Tibial nerve (tissue), 4 donors: ENCODE measurements at places on chromosomes 5 and 9.

- no peak for DNase-seq
- H3K27me3 ChIP-seq = no peaks in the 10 kb centered on the region
- H3K27ac ChIP-seq = no peak overlapping the region
- H3K36me3 ChIP-seq = no peaks in the 10 kb centered on the region
These were observed 47.1 kb downstream of the C9orf57 start for GRCh38 chr9:72013292-72013760.

GRCh38 chr9:134419000-134419683, 92.9 kb downstream of the RXRA start:
- no peak for DNase-seq
- peak overlapping the region; percentile 23 for H3K27ac ChIP-seq
- peaks cover 92% of the 10 kb centered on the region for H3K4me1 ChIP-seq
- H3K4me3 ChIP-seq = no peak overlapping the region

- no peaks in the 10 kb centered on the region for H3K4me1 ChIP-seq
- no peak overlapping the region for H3K4me3 ChIP-seq
- H3K27me3 ChIP-seq = no peaks in the 10 kb centered on the region
- no peak overlapping the region for H3K27ac ChIP-seq
These were observed 12.2 kb downstream of the EGFL7 start for GRCh38 chr9:136674786-136675349.

GRCh38 chr9:79812507-79813257, 240.9 kb downstream of the TLE4 start:
- DNase-seq = no peak
- H3K4me1 ChIP-seq = no peaks in the 10 kb centered on the region
- no peak overlapping the region for H3K27ac ChIP-seq
- H3K36me3 ChIP-seq = no peaks in the 10 kb centered on the region
- H3K4me3 ChIP-seq = peak overlapping the region; percentile 3
- H3K27me3 ChIP-seq = no peaks in the 10 kb centered on the region

GRCh38 chr5:41754857-41755256, 115.4 kb downstream of the OXCT1 start:
- no peaks in the 10 kb centered on the region for H3K36me3 ChIP-seq
- H3K27ac ChIP-seq = no peak overlapping the region
- H3K27me3 ChIP-seq = no peaks in the 10 kb centered on the region
- no peaks in the 10 kb centered on the region for H3K4me1 ChIP-seq
- DNase-seq = no peak
- no peak overlapping the region for H3K4me3 ChIP-seq

DNA sequence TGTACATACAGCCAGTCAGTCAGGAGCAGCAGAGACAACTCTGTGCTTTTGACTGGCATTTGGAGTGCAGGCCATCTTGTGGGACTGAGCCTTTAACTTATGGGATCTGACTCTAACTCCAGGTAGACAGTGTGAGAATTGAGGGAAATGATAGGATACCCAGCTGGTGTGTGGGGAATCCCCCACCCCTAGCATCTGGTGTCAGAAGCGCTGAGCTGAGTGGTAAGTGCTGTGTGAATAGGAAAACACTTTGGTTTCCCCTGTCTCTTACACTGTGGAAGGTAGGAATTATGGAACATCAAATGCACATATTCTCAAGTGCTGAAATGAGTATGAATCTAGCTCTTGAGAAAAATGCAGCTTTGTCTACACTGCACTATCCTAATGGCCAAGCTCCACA, 43.9 kb downstream of the CCDC125 start:
- no peak overlapping the region for H3K4me3 ChIP-seq
- H3K36me3 ChIP-seq = no peaks in the 10 kb centered on the region
- no peaks in the 10 kb centered on the region for H3K4me1 ChIP-seq
- H3K27ac ChIP-seq = no peak overlapping the region
- H3K27me3 ChIP-seq = no peaks in the 10 kb centered on the region
- DNase-seq = no peak

DNA sequence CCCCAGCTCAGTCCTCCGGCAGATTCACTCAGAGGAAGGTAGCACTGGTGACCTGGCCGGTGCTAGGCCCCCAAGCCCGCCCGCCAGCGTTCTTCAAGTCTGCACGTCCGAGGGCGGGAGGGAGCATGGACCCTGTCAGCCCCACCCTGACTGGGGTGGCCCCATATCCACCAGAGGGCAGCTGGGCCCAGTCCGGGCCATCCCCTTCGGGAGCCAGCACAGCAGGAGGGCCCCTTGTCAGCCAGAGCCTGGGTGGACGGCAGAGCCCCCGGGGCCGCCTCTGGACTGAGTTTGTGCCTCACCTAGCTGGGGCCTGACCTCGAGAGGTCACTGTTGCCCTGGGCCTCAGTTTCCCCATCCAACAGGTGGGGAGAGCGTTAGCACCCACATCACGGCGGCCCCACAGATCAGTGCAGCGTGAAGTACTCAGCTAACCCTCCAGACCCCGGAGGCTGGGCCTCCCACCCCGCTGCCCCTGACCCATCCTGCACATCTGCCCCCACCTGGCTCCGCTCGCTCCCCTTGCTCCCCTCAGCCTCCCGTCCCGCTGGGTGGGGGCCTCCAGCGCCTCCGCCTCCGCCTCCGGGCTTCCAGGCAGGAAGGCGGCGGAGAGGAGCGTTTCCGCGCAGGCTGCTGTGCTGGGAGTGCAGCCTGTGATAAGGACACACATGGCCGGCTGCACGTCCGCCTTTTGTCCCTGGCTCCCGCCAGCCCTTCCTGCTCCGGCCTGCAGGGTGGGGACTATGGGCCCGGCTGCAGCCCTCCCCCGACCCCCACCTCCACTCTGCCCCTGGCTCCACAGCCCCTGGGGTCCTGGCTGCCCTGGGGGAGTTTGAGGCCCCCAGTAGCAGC, 16.6 kb upstream of the EGFL7 start:
- no peaks in the 10 kb centered on the region for H3K36me3 ChIP-seq
- peak overlapping the region; percentile 39 for H3K4me3 ChIP-seq
- H3K27me3 ChIP-seq = peaks cover 25% of the 10 kb centered on the region
- peak overlapping the region; percentile 74 for H3K27ac ChIP-seq
- peaks cover 12% of the 10 kb centered on the region for H3K4me1 ChIP-seq

DNA sequence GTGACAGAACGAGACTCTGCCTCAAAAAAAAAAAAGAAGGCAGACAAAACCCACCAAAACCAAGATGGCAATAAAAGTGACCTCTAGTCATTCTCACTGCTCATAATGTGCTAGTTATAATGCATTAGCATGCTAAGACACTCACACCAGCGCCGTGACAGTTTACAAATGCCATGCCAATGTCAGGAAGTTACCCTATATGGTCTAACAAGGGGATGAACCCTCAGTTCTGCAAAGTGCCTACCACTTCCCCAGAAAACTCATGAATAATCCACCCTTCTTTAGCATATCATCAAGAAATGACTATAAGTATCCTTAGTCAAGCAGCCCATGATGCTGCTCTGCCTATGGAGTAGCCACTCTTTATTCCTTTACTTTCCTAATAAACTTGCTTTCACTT, 4.7 kb upstream of the BICD2 start:
- peaks cover 16% of the 10 kb centered on the region for H3K4me1 ChIP-seq
- no peak overlapping the region for H3K4me3 ChIP-seq
- H3K27me3 ChIP-seq = no peaks in the 10 kb centered on the region
- DNase-seq = no peak

GRCh38 chr9:74147906-74148305, 349.2 kb upstream of the RORB start:
- no peaks in the 10 kb centered on the region for H3K36me3 ChIP-seq
- no peak overlapping the region for H3K27ac ChIP-seq
- no peaks in the 10 kb centered on the region for H3K4me1 ChIP-seq
- H3K4me3 ChIP-seq = no peak overlapping the region

DNA sequence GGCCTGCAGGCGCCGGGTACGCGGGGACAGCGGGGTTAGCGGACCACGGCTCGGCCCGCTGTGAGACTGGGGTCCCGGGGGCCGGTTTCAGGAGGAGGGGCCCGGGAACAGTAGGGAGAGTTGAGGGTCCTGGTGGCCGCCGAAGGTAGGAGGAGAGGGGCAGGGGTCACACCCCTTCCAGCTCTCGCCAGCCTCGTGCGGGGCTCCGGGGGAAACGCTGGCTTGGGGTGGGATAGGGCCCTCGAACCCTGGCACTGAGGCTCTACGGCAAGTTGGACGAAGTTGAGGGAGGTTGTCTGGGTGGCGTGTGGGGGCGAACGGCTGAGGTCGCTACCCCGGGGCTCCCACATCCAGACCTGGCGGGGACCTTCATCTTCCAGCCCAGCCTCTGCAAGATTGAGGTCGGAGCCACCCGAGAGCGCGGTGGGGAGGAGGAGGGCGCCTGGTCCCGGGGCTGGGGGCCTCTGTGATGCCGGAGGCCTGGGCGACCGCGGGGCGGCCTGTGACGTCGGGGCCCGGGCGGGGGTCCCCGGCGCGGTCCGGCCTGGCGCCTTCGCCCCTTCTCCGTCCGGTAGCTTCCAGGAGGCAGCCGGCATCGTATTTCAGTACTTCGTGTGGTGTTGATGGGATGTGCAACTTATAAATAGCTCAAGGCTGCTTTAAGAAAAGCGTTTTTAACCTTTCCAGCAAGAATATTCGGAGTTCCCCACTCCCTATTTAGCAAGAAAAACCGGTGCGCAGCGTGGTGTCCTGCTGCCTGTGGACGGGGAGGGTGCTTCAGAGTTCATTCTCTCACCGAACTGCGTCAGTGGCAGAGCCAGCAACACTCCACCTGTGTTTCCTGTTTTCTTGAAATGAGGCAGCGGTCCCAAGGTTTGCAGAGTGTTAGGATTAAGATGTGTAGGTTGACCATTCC, 902 bp downstream of the HABP4 start:
- DNase-seq = no peak
- no peaks in the 10 kb centered on the region for H3K27me3 ChIP-seq
- no peaks in the 10 kb centered on the region for H3K4me1 ChIP-seq
- H3K27ac ChIP-seq = peak overlapping the region; percentile 84
- no peaks in the 10 kb centered on the region for H3K36me3 ChIP-seq

DNA sequence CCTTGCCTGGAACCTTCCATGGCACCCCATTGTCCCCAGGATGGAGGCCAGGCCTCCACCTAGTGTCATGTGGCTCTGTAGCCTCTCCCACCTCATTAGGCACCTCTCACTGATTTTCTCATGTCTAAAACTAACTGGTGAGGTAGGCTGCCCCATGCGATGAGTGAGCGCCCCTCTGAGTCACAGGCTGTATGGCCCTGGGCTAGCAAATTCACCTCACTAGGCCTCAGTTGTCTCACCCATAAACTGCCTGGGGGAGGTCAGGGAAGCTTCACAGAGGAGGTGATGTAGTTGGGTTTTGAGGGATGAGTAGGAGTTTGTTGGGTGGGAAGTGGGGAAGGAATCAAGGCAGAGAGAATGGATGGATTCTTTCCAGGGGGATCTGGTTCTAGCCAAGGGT, 8.8 kb downstream of the RXRA start:
- no peak for DNase-seq
- H3K4me1 ChIP-seq = peaks cover 100% of the 10 kb centered on the region
- H3K27ac ChIP-seq = no peak overlapping the region
- no peaks in the 10 kb centered on the region for H3K36me3 ChIP-seq
- H3K27me3 ChIP-seq = no peaks in the 10 kb centered on the region

GRCh38 chr5:40683305-40683704, 3.6 kb downstream of the PTGER4 start:
- peaks cover 6% of the 10 kb centered on the region for H3K4me1 ChIP-seq
- no peaks in the 10 kb centered on the region for H3K36me3 ChIP-seq
- H3K27ac ChIP-seq = no peak overlapping the region
- no peaks in the 10 kb centered on the region for H3K27me3 ChIP-seq

DNA sequence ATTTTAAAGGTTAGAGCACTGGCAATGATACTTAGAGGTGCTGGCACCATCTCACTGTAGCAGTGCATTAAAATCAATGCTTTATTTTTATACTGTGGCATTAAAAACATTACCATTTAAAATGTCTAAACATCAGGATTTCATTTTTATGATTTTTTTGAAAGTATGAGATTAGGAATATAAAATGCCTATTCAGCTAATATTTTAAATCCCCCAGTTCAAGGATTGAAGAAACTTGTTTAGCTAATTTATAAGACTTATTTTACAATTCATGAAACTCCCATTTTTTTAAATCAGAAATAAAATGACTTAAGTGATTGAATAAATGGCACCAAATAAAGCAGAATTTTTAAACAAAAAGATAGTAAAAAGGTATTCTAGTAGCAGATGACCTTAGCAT, 625.6 kb downstream of the RAB3C start:
- H3K4me3 ChIP-seq = no peak overlapping the region
- H3K4me1 ChIP-seq = no peaks in the 10 kb centered on the region
- no peaks in the 10 kb centered on the region for H3K27me3 ChIP-seq
- no peak for DNase-seq

DNA sequence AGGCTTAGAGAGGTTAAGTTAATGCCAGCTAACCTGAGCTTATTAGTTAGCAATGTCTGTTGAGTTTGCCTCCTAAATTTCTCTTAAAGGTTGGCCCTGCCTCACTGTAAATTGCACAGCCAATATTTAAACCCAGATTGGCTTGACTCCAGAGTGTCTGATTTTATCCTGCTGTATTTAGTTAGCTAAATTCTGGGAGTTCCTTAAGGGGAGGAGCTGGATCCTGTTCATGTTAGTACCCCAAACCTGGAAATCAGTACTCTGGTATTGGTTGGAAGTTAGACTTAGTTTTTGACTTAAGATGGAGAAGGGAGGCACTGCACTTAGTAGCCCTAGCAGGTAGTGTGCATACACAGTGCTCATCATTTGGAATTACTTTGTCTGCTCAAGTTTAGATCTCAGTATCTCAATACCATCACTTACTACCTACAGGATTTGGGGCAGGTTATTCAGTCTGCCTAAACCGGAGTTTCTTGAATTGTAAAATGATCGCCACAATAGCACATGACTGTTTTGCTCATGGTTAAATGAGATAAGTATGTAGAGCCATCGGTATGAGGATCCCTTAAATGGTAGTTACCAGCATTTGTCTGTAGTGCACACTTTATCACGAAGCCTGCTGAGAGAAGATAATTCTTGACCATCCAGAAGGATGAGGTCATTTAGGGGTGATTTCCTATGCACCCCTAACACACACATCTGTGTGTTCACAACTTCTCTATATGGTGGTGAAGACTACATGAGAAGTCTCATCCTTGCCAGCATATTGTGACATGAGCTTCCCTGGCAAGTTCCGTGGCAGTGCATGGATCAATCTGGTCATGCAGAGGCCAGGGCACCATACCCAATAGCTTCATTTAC, 264.8 kb upstream of the TRIM32 start:
- H3K27me3 ChIP-seq = no peaks in the 10 kb centered on the region
- DNase-seq = no peak
- H3K4me1 ChIP-seq = no peaks in the 10 kb centered on the region
- no peak overlapping the region for H3K4me3 ChIP-seq
- no peaks in the 10 kb centered on the region for H3K36me3 ChIP-seq

DNA sequence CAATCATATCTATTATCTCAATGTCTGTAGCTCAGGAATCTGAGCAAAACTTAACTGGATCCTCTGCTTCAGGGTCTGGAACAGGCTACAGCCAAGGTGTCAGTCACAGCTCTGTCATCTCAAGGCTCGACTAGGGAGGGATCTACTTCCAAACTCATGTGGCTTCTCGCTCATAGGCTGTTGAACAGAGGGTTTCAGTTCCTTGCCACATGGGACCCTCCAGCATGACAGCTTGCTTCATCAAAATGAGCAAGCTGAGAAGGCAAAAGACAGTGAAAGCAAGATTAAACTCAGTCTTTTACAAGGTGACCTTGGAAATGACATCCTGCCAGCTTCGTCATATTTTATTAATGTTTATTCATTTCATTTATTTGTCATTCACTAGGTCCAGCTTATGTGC, 111.7 kb downstream of the GADD45G start:
- H3K27me3 ChIP-seq = no peaks in the 10 kb centered on the region
- H3K4me1 ChIP-seq = no peaks in the 10 kb centered on the region
- no peak overlapping the region for H3K27ac ChIP-seq
- no peaks in the 10 kb centered on the region for H3K36me3 ChIP-seq

- DNase-seq = no peak
- no peaks in the 10 kb centered on the region for H3K27me3 ChIP-seq
- peaks cover 24% of the 10 kb centered on the region for H3K36me3 ChIP-seq
- no peak overlapping the region for H3K27ac ChIP-seq
- peak overlapping the region; percentile 6 for H3K4me3 ChIP-seq
These were observed 41.8 kb downstream of the UGCG start for GRCh38 chr9:111938427-111938800.
